Central memory CD8-positive, alpha-beta T cell (primary cell): ENCODE measurements at places on chromosomes 2 and 18.

DNA sequence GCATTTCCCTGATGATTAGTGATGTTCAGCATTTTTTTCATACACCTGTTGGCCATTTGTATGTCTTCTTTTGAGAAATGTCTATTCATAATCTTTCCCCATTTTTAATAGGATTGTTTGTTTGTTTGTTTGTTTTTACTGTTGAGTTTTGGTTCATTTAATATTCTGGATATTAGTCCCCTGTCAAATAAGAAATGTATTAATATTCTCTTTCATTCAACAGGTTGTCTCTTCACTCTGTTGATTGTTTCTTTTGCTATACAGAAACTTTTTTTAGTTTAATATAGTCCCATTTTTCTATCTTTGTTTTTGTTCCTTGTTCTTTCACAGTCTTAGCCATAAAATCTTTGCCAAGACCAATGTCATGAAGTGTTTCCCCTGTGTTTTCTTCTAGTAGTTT is 22.1 kb downstream of the ACVR1C start:
- no peaks in the 10 kb centered on the region for H3K4me1 ChIP-seq
- H3K27me3 ChIP-seq, result peaks cover 54% of the 10 kb centered on the region
- H3K4me3 ChIP-seq, result no peak overlapping the region
- H3K27ac ChIP-seq, result no peak overlapping the region

DNA sequence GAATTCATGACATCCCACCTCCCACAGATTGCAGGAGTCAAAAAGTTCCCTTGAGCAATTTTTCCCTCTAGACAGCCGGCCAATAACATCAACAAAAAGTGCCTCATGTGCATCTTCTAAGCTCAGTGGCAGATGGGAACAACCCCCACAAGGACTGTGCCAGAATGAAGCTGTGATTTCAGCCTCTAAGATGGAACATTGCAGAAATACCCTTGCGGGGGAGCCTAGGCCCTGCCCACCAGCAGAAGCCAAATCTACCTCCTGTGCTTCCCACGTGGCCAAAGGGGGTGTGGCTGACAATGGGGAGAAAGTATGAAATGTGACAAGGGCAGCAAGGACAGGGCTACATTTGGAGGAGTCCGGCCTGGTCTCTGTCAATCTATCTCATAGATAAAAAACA is 482.3 kb downstream of the TGIF1 start:
- H3K4me1 ChIP-seq, result no peaks in the 10 kb centered on the region
- no peak overlapping the region for H3K4me3 ChIP-seq
- H3K27ac ChIP-seq, result no peak overlapping the region
- DNase-seq, result no peak
- no peaks in the 10 kb centered on the region for H3K36me3 ChIP-seq

GRCh38 chr2:237307474-237307873 is 106.5 kb downstream of the COL6A3 start:
- DNase-seq, result no peak
- no peak overlapping the region for H3K27ac ChIP-seq
- H3K36me3 ChIP-seq, result peaks cover 2% of the 10 kb centered on the region
- H3K4me3 ChIP-seq, result no peak overlapping the region
- H3K4me1 ChIP-seq, result no peaks in the 10 kb centered on the region
- H3K27me3 ChIP-seq, result peaks cover 31% of the 10 kb centered on the region

- H3K27ac ChIP-seq, result no peak overlapping the region
- DNase-seq, result no peak
- H3K4me1 ChIP-seq, result no peaks in the 10 kb centered on the region
- no peaks in the 10 kb centered on the region for H3K36me3 ChIP-seq
- no peaks in the 10 kb centered on the region for H3K27me3 ChIP-seq
These were observed 232.0 kb upstream of the NRXN1 start for GRCh38 chr2:51263951-51264350.

GRCh38 chr2:17975401-17975800 is 96.9 kb downstream of the KCNS3 start:
- H3K4me1 ChIP-seq, result no peaks in the 10 kb centered on the region
- no peaks in the 10 kb centered on the region for H3K27me3 ChIP-seq
- H3K36me3 ChIP-seq, result no peaks in the 10 kb centered on the region
- DNase-seq, result no peak
- no peak overlapping the region for H3K4me3 ChIP-seq

DNA sequence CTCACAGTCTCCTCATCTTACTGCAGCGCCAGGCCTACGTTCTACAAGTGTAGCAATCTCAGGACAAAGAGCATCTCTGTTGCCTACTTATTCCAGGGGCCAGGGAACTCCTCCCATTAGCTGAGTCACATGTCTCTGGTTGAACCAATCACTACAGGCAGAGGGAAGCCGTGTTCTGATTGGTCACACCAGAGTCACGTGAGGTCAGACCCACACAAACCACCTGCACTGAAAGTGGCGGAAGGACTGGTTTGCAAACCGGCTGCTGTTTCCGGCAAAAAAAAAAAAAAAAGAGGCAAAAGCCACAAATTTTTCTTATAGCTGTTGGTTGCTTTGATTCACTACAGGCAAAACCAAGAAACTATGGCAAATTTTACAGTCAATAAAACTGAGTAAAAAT is 21.9 kb upstream of the USP14 start:
- H3K4me3 ChIP-seq, result no peak overlapping the region
- no peaks in the 10 kb centered on the region for H3K36me3 ChIP-seq
- peaks cover 2% of the 10 kb centered on the region for H3K27me3 ChIP-seq
- H3K27ac ChIP-seq, result no peak overlapping the region
- DNase-seq, result peak; percentile 18
- no peaks in the 10 kb centered on the region for H3K4me1 ChIP-seq

DNA sequence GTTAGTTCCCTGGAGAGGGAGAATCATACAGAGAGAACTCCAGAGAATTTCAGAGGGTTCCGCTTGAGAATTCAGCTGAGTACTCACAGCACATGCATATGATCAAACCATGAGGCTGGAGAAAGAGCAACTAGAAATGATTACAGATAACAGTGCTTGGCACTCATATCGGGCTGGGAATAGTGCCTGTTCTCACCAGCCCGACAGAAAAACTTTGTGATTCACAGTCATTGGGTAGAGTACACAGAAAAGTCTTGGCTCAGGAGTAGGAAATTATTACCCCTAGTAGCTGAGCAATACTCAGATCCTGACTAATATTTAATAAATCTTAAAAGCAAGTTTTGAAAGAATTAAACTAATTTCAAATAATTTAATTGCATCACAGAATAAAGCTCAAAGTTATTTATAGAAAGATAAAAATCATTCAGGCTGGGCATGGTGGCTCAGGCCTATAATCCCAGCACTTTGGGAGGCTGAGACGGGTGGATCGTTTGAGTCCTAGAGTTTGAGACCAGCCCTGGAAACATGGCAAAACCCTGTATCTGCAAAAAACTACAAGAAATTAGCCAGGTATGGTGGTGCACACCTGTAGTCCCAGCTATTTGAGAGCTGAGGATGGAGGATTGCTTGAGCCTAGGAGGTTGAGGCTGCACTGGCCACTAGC is 6.8 kb downstream of the WDPCP start:
- H3K36me3 ChIP-seq, result peaks cover 2% of the 10 kb centered on the region
- H3K27ac ChIP-seq, result no peak overlapping the region
- no peak overlapping the region for H3K4me3 ChIP-seq
- H3K27me3 ChIP-seq, result no peaks in the 10 kb centered on the region
- DNase-seq, result no peak

DNA sequence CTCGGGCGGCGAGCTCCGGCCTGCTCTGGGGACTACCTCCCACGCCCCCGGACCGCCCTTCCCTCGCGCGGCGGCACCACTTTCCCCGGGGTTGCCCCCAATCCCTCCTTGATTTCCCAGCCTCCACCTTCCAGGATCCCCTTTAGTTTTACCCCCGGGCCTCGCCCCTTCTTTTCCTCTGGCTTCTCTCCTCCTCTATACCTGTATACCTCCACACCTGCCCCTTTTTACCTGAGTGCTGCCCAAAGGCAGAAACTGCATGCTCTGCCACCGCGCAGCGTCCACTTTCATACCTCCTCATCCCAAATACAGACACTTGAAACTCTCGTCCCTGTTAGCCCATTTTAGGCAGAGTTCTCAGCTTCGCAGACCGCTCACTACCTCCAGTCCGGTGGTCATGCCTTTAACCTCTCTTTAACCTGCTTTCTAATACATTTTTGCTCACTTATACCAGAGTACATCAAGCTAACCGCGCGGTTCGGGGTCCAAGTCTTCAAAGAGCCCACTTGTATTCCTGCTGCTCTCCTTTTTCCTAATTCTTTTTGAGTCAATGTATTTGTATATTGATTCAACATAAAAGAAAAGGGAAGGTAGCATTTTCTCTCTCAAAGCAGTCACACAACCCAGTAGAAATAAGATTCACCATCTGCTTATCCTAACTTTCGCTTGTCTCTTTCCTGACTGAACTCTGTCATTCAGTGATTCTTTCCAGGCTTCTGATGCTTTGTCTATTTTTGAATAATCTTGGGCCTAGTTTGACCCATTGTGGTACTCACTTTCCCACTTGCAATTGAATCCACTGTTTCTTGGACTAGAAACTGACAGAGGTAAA is 901 bp downstream of the SPOPL start:
- DNase-seq, result no peak
- H3K27ac ChIP-seq, result peak overlapping the region; percentile 95
- peak overlapping the region; percentile 96 for H3K4me3 ChIP-seq
- peaks cover 9% of the 10 kb centered on the region for H3K36me3 ChIP-seq
- H3K27me3 ChIP-seq, result no peaks in the 10 kb centered on the region
- H3K4me1 ChIP-seq, result peaks cover 45% of the 10 kb centered on the region

DNA sequence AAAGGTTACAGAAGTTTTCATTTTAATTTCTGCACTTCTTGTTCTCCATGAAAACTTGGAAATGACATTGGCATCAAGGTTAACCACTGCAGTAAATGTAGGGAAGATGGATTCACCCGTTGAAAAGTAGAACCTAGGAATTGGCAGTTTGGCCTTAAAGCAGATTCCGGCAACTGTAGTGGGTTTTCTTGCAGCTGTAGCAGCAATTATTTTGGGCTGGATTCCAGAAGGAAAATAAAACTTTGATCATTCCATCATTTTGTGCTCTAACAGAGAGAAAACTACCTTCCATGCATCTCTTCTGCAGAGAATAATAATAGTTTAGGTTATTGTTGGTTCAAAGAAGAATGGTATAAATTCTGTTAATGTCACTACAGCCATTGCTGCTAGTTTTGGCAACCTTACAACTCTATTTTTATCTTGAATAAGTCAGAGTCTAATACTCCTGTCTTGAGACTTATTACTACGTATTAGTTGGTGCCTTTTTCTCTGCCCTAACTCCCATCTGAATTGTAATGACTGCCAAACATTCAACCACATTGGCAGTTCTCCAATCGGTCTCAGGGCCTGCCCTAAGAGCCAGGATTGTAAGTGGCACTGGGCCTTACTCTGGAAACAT is 178.1 kb upstream of the PIEZO2 start:
- no peaks in the 10 kb centered on the region for H3K36me3 ChIP-seq
- H3K4me3 ChIP-seq, result no peak overlapping the region
- no peak for DNase-seq

GRCh38 chr2:30757749-30758148 is 49.5 kb downstream of the CAPN13 start:
- no peaks in the 10 kb centered on the region for H3K4me1 ChIP-seq
- DNase-seq, result no peak
- no peaks in the 10 kb centered on the region for H3K36me3 ChIP-seq
- H3K27me3 ChIP-seq, result peaks cover 72% of the 10 kb centered on the region
- no peak overlapping the region for H3K4me3 ChIP-seq

- no peak for DNase-seq
- H3K27me3 ChIP-seq, result peaks cover 9% of the 10 kb centered on the region
- no peak overlapping the region for H3K4me3 ChIP-seq
- no peak overlapping the region for H3K27ac ChIP-seq
- no peaks in the 10 kb centered on the region for H3K36me3 ChIP-seq
These were observed 86.2 kb upstream of the SALL3 start for GRCh38 chr18:78893281-78894032.

DNA sequence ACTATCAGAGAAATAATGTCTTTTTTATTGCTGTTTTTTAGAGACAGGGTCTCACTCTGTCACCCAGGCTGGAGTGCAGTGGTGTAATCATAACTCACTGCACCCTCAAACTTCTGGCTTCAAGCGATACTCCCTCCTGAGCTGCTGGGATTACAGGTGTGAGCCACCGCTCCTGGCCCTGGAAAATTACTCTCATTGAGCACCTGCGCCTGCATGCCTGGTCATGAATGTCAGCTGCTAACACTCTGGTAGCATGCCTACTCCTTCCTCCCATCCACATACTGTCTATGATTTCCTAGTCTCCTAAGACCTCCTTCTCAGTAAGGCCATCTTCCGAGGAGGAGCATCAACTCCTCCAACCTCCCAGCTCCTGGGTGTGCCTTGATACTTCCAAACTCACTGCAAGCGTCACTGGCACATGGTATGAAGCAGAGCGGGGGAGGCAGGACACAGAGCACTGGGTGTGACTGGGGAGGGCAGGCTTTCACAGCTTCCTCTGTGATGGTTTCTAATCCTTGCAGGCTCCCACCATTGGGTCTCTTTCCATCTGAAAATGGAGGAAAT is 1.6 kb upstream of the MAP2 start:
- H3K4me3 ChIP-seq, result no peak overlapping the region
- DNase-seq, result no peak
- H3K4me1 ChIP-seq, result peaks cover 9% of the 10 kb centered on the region
- no peaks in the 10 kb centered on the region for H3K36me3 ChIP-seq
- no peak overlapping the region for H3K27ac ChIP-seq

- peaks cover 54% of the 10 kb centered on the region for H3K27me3 ChIP-seq
- H3K27ac ChIP-seq, result no peak overlapping the region
- H3K36me3 ChIP-seq, result peaks cover 1% of the 10 kb centered on the region
- no peak overlapping the region for H3K4me3 ChIP-seq
- no peaks in the 10 kb centered on the region for H3K4me1 ChIP-seq
- no peak for DNase-seq
These were observed 128.9 kb upstream of the ARL4C start for GRCh38 chr2:234625626-234626250.

- peaks cover 2% of the 10 kb centered on the region for H3K36me3 ChIP-seq
- no peak overlapping the region for H3K27ac ChIP-seq
- H3K4me3 ChIP-seq, result no peak overlapping the region
- no peak for DNase-seq
- H3K27me3 ChIP-seq, result peaks cover 7% of the 10 kb centered on the region
- H3K4me1 ChIP-seq, result no peaks in the 10 kb centered on the region
These were observed 69.2 kb downstream of the RNF152 start for GRCh38 chr18:61823595-61823994.

DNA sequence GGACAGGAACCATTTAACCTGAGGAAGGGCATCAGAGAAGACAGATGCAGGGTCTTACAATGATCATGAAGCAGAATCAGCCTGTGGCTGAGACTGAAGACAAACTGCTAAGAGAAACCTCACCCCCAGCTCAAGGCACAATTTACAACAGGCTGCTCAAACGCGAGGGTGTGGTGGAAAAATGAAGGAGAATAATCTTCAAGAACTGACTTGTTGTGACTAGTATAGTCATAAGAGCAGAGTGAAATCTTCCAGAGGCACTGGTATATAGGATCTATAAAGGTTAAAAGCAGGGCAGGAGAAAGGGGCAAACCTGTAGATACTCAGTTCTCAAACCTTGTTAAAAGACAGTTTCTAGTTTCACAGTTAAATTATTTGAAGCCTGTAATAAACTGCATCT is 1155.8 kb upstream of the TMEFF2 start:
- no peak for DNase-seq
- no peak overlapping the region for H3K4me3 ChIP-seq
- no peaks in the 10 kb centered on the region for H3K36me3 ChIP-seq
- H3K4me1 ChIP-seq, result peaks cover 7% of the 10 kb centered on the region
